ENCODE measurements at places on chromosomes 12 and 14. TPM values are rescaled to one million over a fixed set of nuclear protein-coding genes. Genes with fewer than 3 reads are reported as not detected.

GRCh38 chr14:22850944-22851764, 14.8 kb downstream of the MMP14 start:
- no peaks in the 10 kb centered on the region for H3K27me3 ChIP-seq
- H3K4me1 ChIP-seq = peaks cover 36% of the 10 kb centered on the region
- no peak overlapping the region for H3K4me3 ChIP-seq
- peak overlapping the region; percentile 96 for H3K27ac ChIP-seq
- H3K36me3 ChIP-seq = no peaks in the 10 kb centered on the region

- no peaks in the 10 kb centered on the region for H3K36me3 ChIP-seq
- peaks cover 19% of the 10 kb centered on the region for H3K4me1 ChIP-seq
- no peak overlapping the region for H3K4me3 ChIP-seq
- no peak overlapping the region for H3K27ac ChIP-seq
- DNase-seq = no peak
Observed at GRCh38 chr12:116385486-116386217, 108.2 kb upstream of the MED13L start.

The GRIP1 gene
- 10.1 TPM for total RNA-seq

The VDR gene
- 1.3 TPM for total RNA-seq

DNA sequence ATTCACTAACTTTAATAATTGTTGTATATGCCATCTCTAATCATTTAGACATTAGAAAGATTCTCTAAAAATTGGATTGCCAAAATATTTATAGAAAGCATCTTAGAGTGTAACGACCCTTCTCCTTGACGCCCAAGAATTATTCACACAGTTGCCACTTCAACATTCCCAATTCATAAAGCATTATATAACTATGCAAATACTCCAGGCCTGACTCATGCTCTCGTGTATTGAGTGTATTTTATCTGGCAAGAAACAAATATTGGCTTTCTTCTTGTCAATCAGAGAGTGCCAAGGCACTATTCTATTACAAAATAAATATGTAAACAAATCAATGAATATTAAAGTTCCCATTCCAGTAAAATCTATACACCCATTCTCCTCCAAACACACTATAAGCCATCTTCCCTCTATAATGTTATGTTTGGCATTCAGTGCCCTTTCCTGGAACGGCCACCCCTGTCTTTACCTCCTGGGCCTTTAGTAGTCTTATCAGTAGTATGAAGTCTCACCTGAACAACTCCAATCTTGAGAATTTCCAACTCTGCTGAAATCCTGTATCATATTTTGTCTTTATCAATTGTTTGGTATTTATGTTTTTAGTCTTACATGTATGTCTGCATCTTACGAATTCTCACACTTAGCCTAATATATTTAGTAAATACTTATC, 182.6 kb downstream of the PIK3C2G start:
- no peak overlapping the region for H3K4me3 ChIP-seq
- no peak for DNase-seq
